ENCODE measurements at places on chromosomes 1 and 21. TPM values are rescaled to one million over a fixed set of nuclear protein-coding genes. Genes with fewer than 3 reads are reported as not detected.

The TMEM269 gene
- polyA plus RNA-seq, result not detected

The CLCNKB gene
- not detected for polyA plus RNA-seq

The SPRR1B gene
- not detected for polyA plus RNA-seq

The AUNIP gene
- polyA plus RNA-seq, result not detected

DNA sequence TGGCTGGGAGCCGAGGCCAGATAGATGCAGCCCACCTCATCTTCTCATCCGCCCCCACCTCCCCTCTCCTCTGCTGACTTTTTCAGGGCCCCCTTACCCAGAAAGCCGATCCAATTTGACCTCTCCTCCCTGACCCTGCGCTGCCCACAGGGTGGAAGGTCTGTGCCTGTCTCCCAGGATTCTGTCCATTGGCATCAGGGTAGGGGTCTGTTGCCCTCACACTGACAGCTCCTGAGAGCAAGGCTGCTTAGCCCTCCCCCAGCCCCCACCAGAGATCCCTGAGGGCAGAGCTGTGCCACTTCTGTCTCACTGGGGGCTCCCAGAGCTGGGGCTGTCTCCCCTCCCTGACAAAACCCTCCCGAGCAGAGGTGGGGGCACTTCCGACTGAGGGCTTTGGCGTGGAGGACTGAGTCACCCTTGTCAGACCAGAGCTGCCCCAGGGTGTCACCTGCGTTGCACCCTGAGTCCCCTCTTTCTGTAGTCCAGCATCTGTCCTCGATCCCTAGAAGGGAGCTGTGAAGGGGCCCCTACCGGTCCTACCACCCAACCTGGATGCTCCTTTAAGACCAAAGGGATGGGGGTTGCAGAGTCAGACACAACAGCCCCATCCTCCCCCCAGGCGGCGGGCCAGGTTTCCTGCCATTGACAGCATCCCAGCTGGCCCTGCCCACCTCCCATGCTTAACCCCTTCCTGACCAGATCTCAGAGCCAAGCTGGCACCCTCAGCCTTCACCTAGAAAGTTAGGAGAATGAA, 2.4 kb upstream of the FAM110D start:
- DNase-seq, result no peak
- H3K27ac ChIP-seq, result no peak overlapping the region
- no peaks in the 10 kb centered on the region for H3K36me3 ChIP-seq
- H3K4me3 ChIP-seq, result no peak overlapping the region
- H3K27me3 ChIP-seq, result peaks cover 11% of the 10 kb centered on the region

DNA sequence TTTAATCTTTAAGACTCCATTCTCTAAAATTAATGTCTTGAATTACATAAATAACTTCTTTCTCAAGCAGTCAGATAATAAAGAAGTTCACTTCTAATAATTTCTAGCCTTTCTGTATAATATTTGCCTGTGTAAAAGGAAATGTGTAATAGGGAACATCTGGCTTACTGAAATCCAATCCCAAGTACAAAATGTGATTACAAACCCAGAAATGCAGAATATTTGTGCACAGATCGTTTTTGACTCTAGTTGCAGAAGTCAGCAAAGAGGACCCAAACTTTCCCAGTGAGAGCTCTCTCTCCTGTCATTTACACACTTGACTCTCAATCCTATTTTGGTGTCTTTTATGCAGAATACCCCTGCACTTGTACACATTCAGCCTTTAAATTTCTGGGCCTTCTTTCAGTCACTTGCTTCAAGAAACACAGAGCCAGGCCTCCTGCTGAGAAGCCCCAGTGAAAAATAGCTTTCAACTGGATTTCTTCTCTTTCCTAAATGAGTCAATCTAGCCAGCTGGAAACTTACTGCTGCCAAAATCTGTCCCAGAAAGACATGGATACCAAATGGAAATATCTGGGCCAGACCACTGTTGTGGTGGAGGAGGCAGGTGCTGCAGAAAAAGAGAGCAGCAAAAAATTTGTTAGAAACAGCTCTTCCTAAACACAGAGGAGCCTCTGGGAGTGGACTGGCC, 68.5 kb upstream of the ADAM30 start:
- H3K27me3 ChIP-seq, result no peaks in the 10 kb centered on the region
- no peak overlapping the region for H3K4me3 ChIP-seq
- H3K36me3 ChIP-seq, result peaks cover 21% of the 10 kb centered on the region
- DNase-seq, result no peak

GRCh38 chr1:216458812-216459211, 35.6 kb upstream of the USH2A start:
- H3K4me1 ChIP-seq, result no peaks in the 10 kb centered on the region
- H3K27me3 ChIP-seq, result no peaks in the 10 kb centered on the region
- H3K36me3 ChIP-seq, result no peaks in the 10 kb centered on the region
- H3K4me3 ChIP-seq, result no peak overlapping the region
- H3K27ac ChIP-seq, result no peak overlapping the region

- peaks cover 12% of the 10 kb centered on the region for H3K4me1 ChIP-seq
- H3K27ac ChIP-seq, result no peak overlapping the region
- no peak for DNase-seq
- no peaks in the 10 kb centered on the region for H3K36me3 ChIP-seq
These were observed 8.3 kb upstream of the PADI1 start for GRCh38 chr1:17196496-17197185.

- H3K4me3 ChIP-seq, result no peak overlapping the region
- no peak for DNase-seq
- no peaks in the 10 kb centered on the region for H3K4me1 ChIP-seq
- no peak overlapping the region for H3K27ac ChIP-seq
- peaks cover 15% of the 10 kb centered on the region for H3K36me3 ChIP-seq
These were observed 8.1 kb upstream of the TNFRSF4 start for GRCh38 chr1:1221887-1222574.
